Stimulated activated CD8-positive, alpha-beta memory T cell treated with anti-CD3 and anti-CD28 coated beads, Interleukin-12 subunit alpha, Interleukin-12 subunit beta, amount 100 ng/mL, for 4 hours (primary cell): ENCODE measurements at places on chromosomes 6 and 20.

DNA sequence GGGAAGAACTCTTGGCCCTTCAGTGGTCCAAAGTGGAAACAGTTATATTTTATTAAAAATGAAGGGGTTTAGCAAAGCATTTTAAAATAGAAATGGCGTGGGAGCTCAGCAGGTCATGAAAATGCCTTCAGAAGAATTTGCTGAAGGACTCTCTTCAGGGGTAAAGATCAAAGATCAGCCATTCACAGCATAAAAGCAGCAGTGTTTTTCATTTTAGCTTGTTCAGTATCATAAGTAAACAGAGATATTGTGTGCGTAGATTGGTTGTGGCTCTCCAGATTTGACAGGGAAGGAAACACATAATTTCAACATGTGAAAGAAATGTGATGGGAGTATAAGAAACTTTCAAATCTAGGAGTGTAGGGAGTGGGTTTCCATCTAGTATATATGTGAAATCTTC, 519.2 kb upstream of the MAP3K7 start:
- no peak for DNase-seq

- DNase-seq: no peak
Observed at GRCh38 chr6:13614126-13614925, 809 bp upstream of the NOL7 start.

GRCh38 chr6:83055366-83055964, 10.2 kb downstream of the UBE3D start:
- DNase-seq: peak; percentile 5

- DNase-seq: no peak
Observed at GRCh38 chr6:80341330-80341729, 234.9 kb downstream of the BCKDHB start.

GRCh38 chr6:41651246-41651961, 13.1 kb downstream of the MDFI start:
- DNase-seq: no peak

DNA sequence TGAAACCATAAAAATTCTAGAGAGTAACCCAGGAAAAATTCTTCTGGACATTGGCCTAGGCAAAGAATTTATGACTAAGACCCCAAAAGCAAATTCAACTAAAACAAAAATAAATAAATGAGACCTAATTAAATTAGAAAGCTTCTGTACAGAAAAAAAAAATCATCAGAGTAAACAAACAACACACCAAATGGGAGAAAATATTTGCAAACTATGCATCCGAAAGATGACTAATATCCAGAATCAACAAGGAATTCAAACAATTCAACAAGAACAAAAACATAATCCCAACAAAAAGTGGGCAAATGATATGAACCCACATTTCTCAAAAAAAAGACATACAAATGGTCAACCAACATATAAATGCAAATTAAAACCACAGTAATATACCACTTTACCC, 242.6 kb upstream of the CDYL start:
- DNase-seq: no peak

- DNase-seq: no peak
Observed at GRCh38 chr6:111291336-111292259, 191.4 kb downstream of the REV3L start.

DNA sequence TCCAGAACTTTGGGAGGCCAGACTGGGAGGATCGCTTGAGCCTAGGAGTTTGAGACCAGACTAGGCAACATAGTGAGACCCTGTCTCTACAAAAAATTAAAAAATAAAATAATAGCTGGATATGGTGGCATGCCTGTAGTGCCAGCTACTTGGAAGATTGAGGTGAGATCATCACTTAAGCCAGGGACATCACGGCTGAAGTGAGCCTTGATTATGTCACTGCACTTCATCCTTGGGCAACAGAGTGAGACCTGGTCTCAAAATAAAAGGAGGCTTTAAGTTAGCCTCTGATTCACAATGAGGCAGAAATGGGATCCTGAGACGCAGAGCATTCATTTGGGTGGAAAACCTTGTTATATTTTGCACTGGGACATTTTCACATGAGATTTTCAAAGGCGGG, 57.0 kb downstream of the TULP4 start:
- DNase-seq: no peak

DNA sequence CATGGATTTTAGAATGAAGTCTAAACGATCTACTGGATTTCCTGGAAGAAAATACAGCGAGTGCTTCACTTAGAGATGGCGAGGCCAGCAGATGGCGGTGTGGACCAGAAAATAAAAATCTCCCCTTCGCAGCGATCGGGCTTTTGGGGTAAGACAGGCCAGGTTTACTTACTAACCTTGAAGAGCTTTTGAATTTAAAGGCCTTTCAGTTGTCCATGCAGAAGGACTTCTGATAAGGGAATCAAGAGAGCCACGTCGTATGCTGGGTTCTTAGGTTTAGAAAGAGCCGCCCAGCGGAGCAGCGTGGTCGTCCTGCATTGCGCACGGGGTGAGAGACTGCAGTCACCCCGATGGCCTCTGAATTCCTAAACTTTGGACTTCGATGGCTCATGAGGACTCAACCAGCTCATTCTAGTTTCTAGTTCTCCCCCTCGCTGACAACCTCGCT, 125.2 kb upstream of the RALGAPA2 start:
- no peak for DNase-seq

GRCh38 chr6:42404484-42404883, 47.2 kb downstream of the TRERF1 start:
- DNase-seq: no peak

DNA sequence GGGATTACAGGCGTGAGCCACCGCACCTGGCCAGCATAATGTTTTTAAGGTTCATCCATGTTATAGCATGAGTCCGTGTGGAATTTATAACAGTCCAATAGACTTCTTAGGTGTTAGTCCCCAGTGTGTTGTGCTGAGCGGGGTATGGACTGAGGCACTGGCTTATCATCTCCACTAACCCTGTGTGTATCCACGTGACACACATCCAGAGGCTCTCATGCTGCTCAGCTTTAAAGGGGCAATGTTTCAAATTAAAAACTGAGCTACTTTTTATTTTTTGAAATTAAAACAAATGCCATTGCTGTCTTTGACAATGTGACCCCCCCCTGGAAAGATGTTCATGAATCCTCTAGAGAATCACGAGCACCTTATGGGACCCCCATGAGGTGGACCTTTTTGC, 54.3 kb upstream of the TRERF1 start:
- DNase-seq: no peak

GRCh38 chr20:14956026-14956425, 618.6 kb upstream of the FLRT3 start:
- no peak for DNase-seq

DNA sequence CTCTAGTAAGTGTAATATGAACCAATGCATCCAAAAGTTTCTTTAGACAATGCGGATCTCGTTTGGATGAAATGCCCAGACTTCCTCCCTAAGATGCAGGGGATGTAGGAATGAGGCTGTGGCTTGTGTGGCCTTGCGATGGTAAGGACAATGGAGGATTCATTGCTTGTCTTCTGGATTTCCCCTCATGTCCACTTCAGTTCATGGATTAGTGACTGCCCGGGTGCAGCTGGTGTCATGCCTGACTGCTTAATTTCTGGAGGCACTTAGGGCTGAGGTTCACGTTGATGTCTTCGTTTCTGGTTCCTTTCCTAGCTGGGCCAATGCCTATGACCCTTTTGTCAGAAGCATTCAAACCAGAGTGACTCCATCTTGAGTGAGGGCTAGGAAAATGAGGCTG, 93.8 kb downstream of the SCP2D1 start:
- DNase-seq: no peak

- DNase-seq: no peak
Observed at GRCh38 chr6:116396441-116396840, 25.7 kb downstream of the DSE start.
